ENCODE measurements at places on chromosomes 6 and 20.

- DNase-seq: no peak
Observed at GRCh38 chr6:30914854-30915590, 984 bp downstream of the VARS2 start.

- no peak for DNase-seq
Observed at GRCh38 chr20:20096421-20096820, 44.1 kb downstream of the CFAP61 start.

GRCh38 chr20:19392344-19393130 lies 180.1 kb downstream of the SLC24A3 start:
- no peak for DNase-seq

DNA sequence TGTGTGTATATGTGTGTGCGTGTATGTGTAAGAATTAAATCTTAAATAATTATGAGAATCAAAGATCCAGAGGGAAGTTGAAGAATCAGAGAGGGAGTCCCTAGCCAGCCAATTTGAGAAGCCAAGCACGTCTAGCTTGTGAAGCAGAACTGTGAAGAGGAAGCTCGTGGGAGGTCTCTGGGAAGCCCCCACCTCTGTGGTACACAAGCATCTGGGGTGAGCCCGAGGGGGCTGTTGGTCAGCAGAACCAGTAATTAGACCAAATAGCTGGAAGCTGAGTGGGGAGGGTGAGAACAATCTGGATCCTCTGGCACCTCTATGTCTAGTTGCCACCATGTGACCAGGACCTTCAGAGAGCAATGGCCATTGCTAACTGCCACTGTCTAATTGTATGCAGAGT lies 310.0 kb upstream of the PRND start:
- no peak for DNase-seq

GRCh38 chr6:131970076-131970859 lies 19.1 kb upstream of the CCN2 start:
- DNase-seq: no peak

DNA sequence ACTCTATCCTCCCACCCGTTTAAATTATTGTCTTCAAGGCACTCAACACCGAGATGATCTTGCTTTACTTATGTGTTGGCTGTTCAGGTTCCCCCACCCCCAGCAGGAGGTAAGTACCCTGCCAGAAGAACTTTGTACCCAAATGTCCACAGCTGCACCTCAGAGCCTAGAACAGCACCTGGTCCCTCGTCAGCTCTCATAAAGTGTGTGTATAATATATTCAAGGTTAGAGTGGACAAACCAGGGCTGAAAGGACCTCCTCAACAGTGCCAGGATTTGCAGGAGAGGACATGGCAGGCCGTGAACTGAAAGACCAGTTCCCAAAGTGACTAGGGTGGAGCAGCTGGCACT lies 5.9 kb upstream of the CPXM1 start:
- DNase-seq: no peak

DNA sequence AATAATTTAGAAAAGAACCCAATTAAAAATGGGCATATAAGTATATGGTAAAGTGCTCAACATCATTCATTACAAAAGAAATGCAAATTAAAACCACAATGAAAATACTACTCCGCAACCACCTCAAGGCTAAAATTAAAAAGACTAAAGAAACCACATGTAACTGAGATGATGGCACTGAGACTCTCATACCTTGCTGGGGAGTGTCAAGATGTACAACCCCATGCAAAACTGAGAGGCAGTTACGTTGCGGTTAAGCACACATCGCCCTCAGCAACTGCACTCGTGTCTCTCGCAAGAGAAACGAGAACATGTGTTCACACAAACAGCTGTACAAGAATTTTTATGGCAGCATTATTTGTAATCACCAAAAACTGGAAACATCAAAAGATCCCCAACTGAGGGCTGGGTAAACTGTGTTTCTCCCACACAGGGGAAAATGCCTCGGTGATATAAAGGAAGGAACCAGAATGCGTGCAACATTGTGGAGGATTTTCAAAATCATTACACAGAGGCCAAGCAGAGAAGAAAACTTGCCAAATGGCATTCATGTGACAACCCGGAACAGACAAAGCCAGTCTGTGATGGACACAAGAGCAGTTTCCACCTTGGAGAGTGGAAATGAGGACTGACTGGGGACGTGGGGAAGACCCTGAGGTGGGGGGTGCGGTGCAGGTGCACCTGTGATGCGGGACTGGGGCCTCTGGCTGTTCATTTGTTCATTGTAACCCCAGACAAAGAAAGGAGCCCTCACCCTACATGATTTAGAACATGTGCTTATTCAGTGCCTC lies 144.9 kb downstream of the WDR27 start:
- DNase-seq: no peak

DNA sequence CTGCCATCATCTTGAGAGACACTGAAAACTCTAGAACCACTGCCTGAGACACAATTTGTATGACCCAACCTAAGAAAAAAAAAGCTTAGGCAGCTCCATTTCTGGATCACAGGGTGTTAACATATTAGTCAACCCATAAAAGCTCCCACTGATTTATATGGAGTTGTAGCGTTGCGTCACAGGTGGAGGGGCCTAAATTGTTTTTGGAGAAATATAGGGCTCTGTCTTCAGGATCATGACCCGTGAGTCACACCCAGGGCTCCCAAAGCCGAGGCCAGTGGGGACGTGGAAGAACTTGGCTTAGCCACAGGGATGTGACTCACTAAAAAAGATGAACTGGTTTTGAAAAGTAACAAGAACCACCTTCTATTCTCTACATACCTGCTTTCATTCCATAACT lies 116.5 kb upstream of the BMP2 start:
- DNase-seq: no peak

DNA sequence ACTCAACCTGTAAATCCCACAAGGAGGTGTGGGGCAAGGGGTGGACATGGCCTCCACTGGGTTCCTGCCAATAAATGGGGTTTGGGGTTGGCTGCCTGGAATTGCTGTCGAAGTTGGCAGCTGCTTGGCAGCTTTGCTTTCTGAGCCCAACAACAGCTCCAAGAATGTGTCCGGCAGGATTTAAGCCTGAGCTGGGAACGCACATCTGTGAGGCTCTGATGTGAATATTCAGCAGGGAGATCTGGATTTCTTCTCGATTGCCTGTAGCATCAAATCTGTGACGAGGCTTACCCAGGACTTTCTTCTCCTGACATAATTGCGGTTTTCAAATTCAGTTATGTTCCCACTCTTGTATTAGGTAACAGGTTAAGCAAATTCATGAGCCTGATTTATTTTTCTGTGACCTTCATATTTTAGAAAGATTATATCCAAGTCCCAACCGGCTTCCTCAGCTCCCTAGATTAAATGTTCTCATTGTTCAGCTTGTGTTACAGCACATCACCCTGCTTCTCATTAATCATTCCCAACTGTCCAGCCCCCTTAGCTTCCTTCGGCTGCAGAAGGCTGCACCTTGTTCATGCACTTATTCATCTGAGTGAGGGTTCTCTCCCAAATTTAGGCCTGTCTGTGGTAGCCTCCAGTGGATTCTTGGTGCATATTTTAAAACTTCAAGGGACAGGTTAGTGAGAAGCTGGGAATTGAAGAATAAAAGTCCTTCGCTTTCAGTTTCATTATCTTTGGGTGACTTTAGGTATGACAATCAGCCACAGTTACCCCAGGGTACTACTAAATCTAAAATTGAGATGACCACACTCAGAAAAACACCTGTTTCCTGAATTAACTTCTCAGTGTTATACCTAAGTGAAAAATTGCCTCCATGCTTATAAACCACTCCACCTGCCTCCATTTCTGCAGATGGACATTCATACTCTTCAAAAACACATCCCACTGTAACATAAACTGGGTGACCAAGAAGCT lies 310.0 kb downstream of the ESR1 start:
- DNase-seq: no peak

DNA sequence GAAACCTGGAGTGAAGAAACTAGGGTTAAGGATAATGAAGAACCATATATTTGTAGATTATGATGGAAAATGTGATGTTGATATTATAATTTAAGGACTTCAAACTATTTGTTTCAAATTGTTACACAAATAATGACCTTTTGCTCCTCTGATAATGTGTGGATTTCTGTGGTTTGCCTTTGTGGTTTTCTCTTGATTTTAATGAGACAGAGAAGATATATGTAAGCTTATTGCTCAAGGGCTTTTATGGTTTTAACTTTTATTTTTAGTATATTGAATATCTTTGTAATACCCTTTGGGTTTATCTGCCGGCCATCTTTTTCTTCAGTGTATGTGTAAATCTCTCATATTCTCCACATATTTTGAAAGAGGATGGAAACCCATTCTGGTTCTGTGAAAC lies 362.3 kb downstream of the RIMS1 start:
- no peak for DNase-seq

- no peak for DNase-seq
Observed at GRCh38 chr6:72504406-72504805, 117.5 kb upstream of the KCNQ5 start.

- DNase-seq: no peak
Observed at GRCh38 chr6:152637296-152638047, at the start of gene SYNE1. SYNE1 (minus strand) TSS chr6:152637362; CDS start chr6:152628331, 9,031 bp downstream.

DNA sequence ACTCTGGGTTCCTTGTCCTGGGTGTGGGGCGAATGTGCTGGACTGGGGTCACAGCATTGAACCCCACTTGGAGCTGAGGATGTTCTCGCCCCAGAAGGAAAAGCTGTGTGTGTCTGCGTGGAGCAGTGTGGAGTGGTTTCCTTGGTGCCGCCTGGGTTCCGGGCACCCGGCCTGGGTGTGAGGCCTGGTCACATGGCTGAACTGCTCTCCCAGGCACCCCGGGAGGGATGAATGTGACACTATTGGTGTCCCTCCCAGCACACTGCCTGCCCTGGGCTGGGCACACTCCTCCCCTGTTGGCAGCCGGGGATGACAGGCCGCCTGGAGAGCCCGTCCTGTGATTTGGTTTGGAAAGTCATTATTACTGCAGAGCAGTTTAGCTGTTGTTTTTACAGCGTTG lies 12.3 kb downstream of the MYT1 start:
- no peak for DNase-seq

Measured in NCI-H345 (cell line).